ENCODE measurements at places on chromosomes 3 and 15. TPM values are rescaled to one million over a fixed set of nuclear protein-coding genes. Genes with fewer than 3 reads are reported as not detected.

DNA sequence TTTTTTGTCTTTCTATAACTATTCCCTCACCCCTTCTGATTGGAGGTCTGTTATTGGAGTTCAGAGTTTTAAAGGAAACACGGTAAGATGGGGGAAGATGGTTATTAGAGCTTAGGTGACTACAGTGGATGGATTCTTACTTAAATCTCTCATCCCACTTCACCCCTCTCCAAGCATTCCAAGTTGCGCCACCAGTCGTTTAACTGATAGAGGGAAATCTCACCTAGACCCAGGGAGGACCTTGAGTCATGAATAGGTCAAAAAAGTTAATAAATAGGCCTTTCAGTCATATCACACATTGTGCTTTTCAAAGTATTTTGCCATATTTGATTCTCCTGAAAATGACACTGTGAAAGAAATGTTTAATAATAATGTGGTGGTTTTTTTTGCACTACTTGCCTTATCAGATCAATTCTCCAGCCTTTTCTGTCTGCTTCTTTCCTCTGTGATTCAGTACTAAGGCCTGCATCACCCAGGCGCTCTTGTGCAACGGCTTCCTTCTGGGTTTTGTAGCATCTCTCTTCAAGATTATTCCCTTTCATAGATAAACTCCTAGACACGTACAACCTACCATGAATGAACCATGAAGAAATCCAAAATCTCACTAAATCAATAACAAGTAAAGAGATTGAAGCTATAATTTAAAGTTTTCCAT lies 100.4 kb upstream of the TGFBR2 start:
- no peaks in the 10 kb centered on the region for H3K36me3 ChIP-seq
- H3K4me1 ChIP-seq = no peaks in the 10 kb centered on the region
- no peaks in the 10 kb centered on the region for H3K27me3 ChIP-seq
- DNase-seq = no peak

GRCh38 chr15:67524235-67524634 lies 3.3 kb downstream of the C15orf61 start:
- peaks cover 9% of the 10 kb centered on the region for H3K4me1 ChIP-seq
- H3K27me3 ChIP-seq = no peaks in the 10 kb centered on the region
- no peak for DNase-seq
- no peak overlapping the region for H3K27ac ChIP-seq

- peaks cover 4% of the 10 kb centered on the region for H3K4me1 ChIP-seq
- H3K27ac ChIP-seq = no peak overlapping the region
- peaks cover 10% of the 10 kb centered on the region for H3K27me3 ChIP-seq
- no peak for DNase-seq
Observed at GRCh38 chr15:101131489-101132389, 120.1 kb downstream of the CHSY1 start.

GRCh38 chr3:149815321-149815720 lies 2.3 kb downstream of the RNF13 start:
- no peak overlapping the region for H3K27ac ChIP-seq
- H3K4me3 ChIP-seq = no peak overlapping the region
- H3K27me3 ChIP-seq = peaks cover 3% of the 10 kb centered on the region
- H3K4me1 ChIP-seq = peaks cover 32% of the 10 kb centered on the region
- H3K36me3 ChIP-seq = no peaks in the 10 kb centered on the region

- H3K4me3 ChIP-seq = no peak overlapping the region
- DNase-seq = no peak
- no peaks in the 10 kb centered on the region for H3K27me3 ChIP-seq
- no peaks in the 10 kb centered on the region for H3K4me1 ChIP-seq
- H3K36me3 ChIP-seq = no peaks in the 10 kb centered on the region
- no peak overlapping the region for H3K27ac ChIP-seq
Observed at GRCh38 chr3:170725285-170725731, 139.4 kb upstream of the SLC7A14 start.

DNA sequence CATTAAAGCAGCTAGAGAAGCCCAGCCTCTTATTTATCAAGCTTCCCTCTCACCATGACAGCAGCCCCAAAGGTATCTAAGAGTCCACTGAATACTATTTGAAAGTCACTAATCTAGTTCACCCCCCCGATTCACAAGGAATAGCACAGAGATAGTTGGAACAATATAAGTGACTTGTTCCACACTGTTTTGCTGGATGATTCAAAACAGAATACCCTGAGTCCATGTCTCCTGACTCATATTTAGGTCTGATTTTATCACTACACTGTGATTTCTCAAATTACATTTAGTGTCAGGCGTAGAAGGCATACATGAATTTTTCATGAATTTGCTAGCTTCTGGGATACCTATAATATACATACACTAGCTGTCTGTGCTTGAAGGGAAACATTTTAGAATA lies 18.7 kb upstream of the EOGT start:
- DNase-seq = no peak
- no peak overlapping the region for H3K4me3 ChIP-seq
- H3K27ac ChIP-seq = no peak overlapping the region
- H3K4me1 ChIP-seq = no peaks in the 10 kb centered on the region
- peaks cover 35% of the 10 kb centered on the region for H3K36me3 ChIP-seq
- no peaks in the 10 kb centered on the region for H3K27me3 ChIP-seq

GRCh38 chr15:71013446-71013845 lies 101.8 kb upstream of the THSD4 start:
- H3K27ac ChIP-seq = no peak overlapping the region
- no peaks in the 10 kb centered on the region for H3K27me3 ChIP-seq

DNA sequence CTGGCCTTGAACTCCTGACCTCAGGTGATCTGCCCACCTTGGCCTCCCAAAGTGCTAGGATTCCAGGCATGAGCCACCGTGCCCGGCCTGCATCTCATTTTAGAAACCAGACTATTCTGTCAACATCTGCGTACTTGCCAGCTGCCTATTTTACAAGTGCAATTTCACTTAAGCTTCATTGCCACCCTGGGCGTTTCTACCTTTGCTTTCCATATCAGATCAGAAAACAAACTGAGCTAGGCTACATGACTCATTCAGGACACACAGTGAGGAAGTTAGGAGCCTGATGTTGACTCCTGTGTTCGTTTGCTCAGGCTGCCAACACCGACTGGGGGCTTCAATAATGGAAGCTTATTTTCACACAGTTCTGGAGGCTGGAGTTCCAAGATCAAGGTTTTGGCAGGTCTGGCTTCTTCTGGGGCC lies 42.3 kb upstream of the KLHL25 start:
- H3K4me3 ChIP-seq = peak overlapping the region; percentile 2
- no peaks in the 10 kb centered on the region for H3K36me3 ChIP-seq
- H3K27ac ChIP-seq = no peak overlapping the region
- H3K4me1 ChIP-seq = no peaks in the 10 kb centered on the region
- DNase-seq = no peak

- no peak overlapping the region for H3K4me3 ChIP-seq
- DNase-seq = no peak
- no peak overlapping the region for H3K27ac ChIP-seq
Observed at GRCh38 chr3:64655160-64655559, 32.6 kb downstream of the ADAMTS9 start.

DNA sequence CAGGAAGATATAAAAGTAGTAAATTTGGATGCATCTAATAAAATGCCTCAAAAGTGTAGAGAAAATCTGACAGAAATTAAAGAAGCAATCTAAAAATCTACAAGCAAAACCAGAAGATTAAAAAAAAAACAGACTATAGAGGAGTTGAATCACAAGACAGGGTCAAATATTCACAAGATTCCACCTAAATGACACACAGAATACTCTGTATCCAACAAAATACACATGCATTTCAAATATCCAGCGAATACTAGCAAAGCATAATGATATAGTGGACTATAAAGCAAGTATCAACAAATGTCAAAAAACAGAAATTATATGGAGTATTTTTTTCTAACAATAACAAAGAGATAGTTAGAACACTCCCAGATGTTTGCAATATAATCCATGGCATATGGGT lies 20.5 kb upstream of the ACTC1 start:
- H3K27ac ChIP-seq = no peak overlapping the region
- DNase-seq = no peak
- H3K27me3 ChIP-seq = no peaks in the 10 kb centered on the region
- no peaks in the 10 kb centered on the region for H3K36me3 ChIP-seq

- H3K36me3 ChIP-seq = peaks cover 4% of the 10 kb centered on the region
- no peak for DNase-seq
- peaks cover 2% of the 10 kb centered on the region for H3K27me3 ChIP-seq
- H3K4me1 ChIP-seq = peaks cover 6% of the 10 kb centered on the region
- no peak overlapping the region for H3K27ac ChIP-seq
Observed at GRCh38 chr3:129365296-129366136, 62.9 kb downstream of the EFCAB12 start.

GRCh38 chr3:140834266-140835037 lies 107.2 kb upstream of the SLC25A36 start:
- H3K27me3 ChIP-seq = no peaks in the 10 kb centered on the region
- no peak for DNase-seq
- H3K27ac ChIP-seq = no peak overlapping the region
- H3K4me3 ChIP-seq = no peak overlapping the region
- peaks cover 4% of the 10 kb centered on the region for H3K4me1 ChIP-seq

Gene SEMA3B
- 1.7 TPM for total RNA-seq

Gene PDIA3
- total RNA-seq = 655 TPM

Gene SOX14
- total RNA-seq = 19.7 TPM

Gene HTR3D
- not detected for total RNA-seq

Gene RTP3
- not detected for total RNA-seq

Gene CGGBP1
- 73.8 TPM for total RNA-seq
